NCI-H1092 (cell line): ENCODE measurements at places on chromosomes 7 and 10.

- DNase-seq: no peak
Measured at GRCh38 chr7:1428941-1429501, 30.2 kb downstream of the MICALL2 start.

DNA sequence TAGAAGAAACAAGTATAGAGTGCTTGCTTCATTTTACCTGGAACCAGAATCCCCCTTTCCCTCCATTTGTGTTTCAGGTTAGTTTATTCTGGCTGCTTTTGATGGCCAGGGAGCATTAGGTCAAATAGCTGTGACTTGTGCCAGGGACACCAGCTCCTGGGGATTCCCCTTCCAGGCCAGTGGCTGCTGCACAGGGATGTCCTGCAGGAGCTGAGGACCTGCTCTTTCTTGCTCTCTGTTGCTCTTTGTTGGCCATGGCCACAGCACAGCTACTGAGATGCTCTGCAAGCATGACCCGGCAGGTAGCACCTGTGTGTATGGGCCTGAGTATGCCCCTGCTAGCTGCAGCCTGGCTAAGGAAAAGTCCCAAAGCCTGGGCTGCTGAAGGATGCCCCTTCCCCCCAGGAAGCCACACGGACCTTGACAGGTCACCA is 208.9 kb downstream of the EBF3 start:
- DNase-seq: no peak

- no peak for DNase-seq
Measured at GRCh38 chr10:100886091-100886490, 26.7 kb upstream of the SLF2 start.

GRCh38 chr7:135207406-135208101 is 3.8 kb downstream of the WDR91 start:
- no peak for DNase-seq

GRCh38 chr7:80309971-80310549 is 175.4 kb downstream of the GNAI1 start:
- no peak for DNase-seq

DNA sequence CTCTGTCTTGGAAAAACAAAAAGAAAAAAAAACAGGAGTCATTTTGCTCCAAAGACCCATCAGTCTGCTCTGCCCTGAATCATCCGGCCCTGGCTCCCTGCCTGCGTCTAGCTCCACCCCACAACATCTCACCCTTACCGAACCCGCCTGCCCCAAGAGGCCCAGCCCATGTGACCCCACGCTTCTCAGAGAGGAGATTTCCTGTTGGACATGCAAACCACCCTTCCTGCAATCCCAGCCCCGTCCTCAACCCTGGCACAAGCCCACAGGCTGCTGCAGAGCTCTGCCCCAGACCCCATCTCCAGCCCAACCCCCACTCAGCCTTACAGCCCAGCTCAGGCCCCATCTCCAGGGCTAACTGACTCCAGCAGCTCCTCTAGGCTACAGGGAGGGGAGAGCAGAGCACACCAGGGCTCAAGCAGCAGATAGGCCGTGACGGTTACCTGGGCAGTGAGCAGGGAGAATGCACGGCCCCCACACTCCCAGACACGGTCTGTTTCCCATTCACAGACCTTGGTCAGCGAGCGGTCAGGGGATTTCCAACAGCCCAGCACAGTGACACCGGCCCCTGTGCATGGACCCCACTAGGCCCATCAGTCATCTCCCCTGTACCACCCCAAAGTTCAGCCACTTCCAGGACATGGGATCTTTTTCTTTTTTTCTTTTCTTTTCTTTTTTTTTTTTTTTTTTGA is 69.9 kb upstream of the GTF2I start:
- DNase-seq: no peak

GRCh38 chr7:110607050-110607857 is 483.7 kb upstream of the LRRN3 start:
- DNase-seq: no peak

- no peak for DNase-seq
Measured at GRCh38 chr7:142883145-142883544, 2.4 kb downstream of the TRPV6 start.

GRCh38 chr10:93069245-93069561 is 4.5 kb upstream of the CYP26A1 start:
- no peak for DNase-seq

GRCh38 chr7:103683348-103683747 is 237.3 kb upstream of the SLC26A5 start:
- DNase-seq: no peak

DNA sequence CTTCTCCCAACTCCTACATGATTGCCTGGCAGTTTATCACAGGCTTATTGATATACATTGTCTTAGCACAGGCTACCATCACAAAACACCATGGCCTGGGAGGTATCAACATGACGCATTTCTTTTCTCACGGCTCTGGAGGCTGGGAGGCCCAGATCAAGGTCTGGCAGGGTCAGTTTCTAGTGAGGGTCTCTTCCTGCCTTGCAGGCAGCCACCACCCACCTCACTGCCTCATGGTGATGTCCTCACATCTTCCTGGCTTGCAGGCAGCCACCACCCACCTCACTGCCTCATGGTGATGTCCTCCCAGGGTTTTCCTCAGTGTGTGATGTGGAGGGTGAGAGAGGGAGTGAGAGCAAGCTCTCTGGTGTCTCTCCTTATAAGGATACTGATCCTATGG is 599.3 kb upstream of the MKI67 start:
- DNase-seq: no peak

DNA sequence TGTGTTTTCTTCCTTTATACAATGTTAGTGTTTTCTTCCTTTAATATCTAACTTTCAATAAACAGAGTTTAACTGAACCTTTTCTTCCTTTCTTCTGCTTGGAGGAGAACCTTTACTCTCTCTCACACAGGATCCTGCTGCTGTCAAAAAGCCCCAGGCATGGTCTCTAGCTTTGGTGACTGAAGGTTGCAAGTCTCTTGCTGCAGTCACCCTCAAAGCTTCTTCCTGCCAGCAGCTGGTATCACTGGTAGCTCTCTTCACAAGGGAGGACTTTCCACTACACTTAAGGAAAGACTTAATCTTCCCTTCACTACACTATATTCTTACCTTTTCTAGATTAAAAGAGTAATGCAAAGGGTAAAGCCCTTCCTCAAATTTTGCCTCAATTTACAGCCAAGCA is 153.4 kb downstream of the SGMS1 start:
- DNase-seq: no peak

GRCh38 chr7:40765639-40766038 is 630.8 kb downstream of the SUGCT start:
- no peak for DNase-seq

DNA sequence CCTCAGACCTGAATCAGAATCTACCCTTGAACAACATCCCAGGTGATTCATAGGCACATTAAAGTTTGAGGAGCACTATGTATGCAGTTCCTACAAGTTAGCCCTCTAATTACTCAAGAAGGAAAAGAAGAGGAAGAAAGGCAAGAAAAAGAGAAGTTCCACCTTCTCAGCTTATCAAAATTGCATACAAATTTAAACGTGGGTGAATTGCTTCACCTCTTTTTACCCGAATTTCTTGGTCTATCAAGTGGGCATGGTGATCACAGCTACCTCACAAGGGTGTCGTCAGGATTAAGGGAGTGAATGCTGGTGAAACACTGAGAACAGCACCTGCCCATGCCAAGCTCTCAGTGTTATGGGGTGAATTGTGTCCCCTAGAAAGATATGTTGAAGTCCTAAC is 43.8 kb upstream of the PAPSS2 start:
- no peak for DNase-seq

- no peak for DNase-seq
Measured at GRCh38 chr7:103592844-103593243, 146.8 kb upstream of the SLC26A5 start.

DNA sequence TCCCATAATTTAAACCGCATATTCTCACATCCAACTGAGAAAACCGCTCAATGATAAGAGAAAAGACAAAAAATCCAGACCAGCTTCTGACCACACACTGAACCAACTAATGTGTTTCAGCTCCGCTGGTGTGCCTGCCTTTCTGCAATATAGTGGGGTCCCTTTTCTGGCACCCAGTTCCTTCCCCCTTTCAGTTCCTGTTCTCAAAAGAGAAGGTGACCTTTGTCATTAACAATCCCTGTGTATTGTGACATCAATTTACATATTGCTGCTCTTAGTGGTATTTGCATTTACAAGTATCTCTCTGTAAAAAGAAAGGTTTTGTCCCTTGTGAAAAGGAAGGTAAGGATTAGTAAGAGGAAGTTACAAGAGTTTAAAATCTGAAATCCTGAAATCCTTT is 1.4 kb downstream of the PPP1R17 start:
- no peak for DNase-seq

- DNase-seq: no peak
Measured at GRCh38 chr7:39847227-39847626, 102.8 kb upstream of the CDK13 start.

DNA sequence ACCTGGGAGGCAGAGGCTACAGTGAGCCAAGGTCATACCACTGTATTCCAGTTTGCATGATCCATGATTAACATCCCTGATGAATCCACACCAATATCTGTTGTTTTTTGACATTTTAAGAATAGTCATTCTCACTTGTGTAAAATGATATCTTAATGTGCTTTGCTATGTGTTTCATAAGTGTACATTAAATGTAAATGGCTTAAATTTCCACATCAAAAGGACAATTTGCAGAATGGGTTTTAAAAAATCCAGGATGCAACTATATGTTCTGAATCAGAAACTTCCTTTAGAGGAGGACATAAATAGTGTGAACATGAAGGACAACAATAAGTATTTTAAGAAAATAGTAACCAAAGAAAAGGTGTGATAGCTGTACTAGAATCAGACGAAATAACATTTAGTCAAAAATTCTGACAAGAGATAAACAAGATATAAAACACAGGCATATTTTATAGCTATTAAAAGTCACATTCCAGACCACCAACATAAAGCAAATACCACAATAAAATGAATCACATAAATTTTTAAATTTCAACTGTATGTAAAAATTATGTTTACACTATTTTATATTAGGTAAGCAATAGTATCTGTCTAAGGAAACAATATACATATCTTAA is 42.4 kb downstream of the AKR1C3 start:
- no peak for DNase-seq

DNA sequence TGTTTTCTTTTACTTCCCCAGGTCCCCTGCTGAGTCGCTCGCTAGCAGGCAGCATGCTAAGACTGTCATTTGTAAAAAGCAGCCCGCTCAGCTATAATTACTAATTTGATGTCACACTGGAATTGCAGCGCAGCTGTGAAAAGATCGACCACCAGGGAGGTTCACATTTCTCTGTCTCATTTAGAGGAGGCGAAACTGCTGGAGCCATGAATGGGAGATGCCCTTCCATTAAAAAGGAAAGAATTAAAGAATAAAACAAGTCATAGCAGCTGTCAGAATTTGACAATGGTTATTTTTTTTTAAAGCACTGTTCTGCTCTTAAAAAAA is 153.5 kb downstream of the PIP4K2A start:
- no peak for DNase-seq

GRCh38 chr7:142001163-142001874 is 5.6 kb downstream of the MGAM start:
- DNase-seq: no peak

- DNase-seq: no peak
Measured at GRCh38 chr7:139725077-139725476, 52.7 kb downstream of the HIPK2 start.

DNA sequence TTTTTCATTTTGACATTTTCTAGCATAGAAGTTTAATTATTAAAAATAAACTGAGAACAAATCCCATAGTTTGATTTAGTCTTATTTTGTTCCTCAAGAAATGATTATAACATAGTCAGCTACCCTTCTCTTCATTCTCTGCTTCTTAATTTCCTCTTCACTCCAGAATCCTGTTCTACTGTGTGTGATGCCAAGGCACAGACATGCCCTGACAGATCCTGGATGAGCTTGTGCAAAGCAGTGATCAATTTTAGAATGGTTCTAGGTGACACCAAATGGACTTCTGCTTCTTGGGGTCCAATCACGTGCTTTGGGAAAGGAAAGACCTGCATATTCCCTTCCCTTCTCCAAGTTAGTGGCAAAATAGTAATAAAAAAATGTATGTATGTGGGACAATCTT is 665.6 kb downstream of the MAGI2 start:
- no peak for DNase-seq

- DNase-seq: no peak
Measured at GRCh38 chr7:149180722-149181449, 14.5 kb upstream of the ZNF282 start.

DNA sequence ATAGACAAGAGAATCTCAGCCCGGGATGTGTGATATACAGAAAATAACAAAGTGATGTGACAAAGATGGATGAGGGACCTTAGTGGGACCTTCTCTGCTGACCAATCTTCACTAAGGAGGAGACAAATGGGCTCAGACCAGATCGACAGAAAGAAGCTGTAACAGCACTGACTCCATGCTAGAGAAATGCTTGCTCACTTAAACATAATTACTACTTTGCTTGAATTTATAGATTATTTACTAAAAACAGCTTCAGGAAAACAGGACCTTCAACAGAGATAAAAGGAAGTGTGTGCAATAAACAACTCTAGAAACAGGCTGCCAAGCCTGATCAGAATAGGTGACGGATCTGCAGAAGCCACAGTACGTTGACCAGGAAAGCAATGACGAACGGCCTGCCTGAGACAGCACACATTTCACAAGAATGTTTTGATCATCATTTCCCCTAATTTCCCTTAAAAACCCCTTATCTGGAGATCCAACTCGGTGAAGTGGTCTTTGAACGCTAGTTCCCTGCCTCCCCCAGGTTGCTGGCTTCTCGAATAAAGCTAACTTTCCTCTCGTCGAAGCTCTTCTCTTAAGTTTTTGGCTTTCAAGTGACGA is 98.4 kb upstream of the STEAP1B start:
- DNase-seq: no peak

DNA sequence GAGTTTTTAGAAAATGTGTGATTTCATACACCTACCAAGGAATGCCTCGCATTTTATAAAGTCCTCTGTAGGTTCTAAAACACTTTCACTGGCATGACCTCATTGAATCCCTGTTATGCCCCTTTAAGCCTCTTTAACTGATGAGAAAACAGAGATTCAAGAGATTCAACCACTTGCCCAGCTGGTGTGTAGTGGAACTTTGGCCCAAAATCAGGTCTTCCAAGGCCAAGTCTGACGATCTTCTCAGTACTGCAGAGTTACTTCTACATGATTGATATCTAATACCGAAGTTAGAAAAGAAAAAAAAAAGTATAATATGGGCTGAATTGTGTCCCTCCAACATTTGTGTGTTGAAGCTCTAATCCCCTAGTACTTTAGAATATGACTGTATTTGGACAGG is 202.0 kb downstream of the WDR11 start:
- no peak for DNase-seq

- DNase-seq: no peak
Measured at GRCh38 chr7:36969376-36969775, 245.1 kb upstream of the AOAH start.

GRCh38 chr10:79287973-79288723 is 59.1 kb upstream of the PPIF start:
- DNase-seq: no peak

GRCh38 chr10:58281092-58281752 is 12.3 kb downstream of the CISD1 start:
- DNase-seq: no peak

GRCh38 chr10:123678376-123678775 is 12.2 kb downstream of the GPR26 start:
- DNase-seq: no peak
